ENCODE measurements at places on chromosomes 5 and 9.
A peak's percentile ranks its signal among the peaks of the same experiment; 100 is the strongest.

DNA sequence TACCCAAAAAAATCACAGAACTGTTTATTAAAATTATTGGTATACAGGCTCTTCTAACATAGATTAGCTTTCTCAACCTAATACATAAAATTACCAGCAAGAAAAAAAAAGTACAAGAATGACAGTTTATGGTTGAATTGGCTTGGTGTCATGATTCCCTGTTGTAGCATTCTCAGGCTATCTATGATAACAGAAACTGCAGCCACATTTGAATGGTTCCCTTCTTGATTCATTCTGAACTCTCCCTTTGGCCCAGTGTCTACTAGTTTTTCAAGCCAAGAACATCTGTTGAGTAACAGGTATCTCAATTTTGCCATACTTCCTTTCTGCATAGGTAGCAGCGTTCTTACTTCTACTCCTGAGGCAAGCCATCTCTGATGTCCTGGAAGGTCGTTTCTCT lies 3.0 kb downstream of the SPIN1 start:
- no peak for DNase-seq

- DNase-seq = peak; percentile 55
Observed at GRCh38 chr5:95720094-95720786, 10.9 kb upstream of the RHOBTB3 start.

DNA sequence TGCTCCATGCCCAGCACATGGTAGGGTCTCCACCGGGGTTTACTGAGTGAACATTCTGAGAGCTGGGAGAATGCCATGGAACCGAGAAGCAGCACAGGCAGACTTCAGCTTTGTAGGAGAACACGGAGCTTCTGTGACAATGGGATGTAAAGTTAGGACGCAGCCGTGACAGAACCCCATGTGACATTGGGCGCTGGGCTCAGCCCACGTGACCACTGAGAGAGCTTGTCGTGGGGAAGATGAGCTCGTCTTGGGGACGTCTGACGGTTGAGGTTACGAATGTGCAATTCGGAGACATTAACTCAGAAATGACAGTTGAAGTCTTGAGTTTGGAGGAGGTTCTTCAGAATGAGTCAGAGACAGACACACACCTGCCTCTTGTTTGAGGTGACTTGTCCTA lies 13.5 kb downstream of the SDHA start:
- no peak for DNase-seq

DNA sequence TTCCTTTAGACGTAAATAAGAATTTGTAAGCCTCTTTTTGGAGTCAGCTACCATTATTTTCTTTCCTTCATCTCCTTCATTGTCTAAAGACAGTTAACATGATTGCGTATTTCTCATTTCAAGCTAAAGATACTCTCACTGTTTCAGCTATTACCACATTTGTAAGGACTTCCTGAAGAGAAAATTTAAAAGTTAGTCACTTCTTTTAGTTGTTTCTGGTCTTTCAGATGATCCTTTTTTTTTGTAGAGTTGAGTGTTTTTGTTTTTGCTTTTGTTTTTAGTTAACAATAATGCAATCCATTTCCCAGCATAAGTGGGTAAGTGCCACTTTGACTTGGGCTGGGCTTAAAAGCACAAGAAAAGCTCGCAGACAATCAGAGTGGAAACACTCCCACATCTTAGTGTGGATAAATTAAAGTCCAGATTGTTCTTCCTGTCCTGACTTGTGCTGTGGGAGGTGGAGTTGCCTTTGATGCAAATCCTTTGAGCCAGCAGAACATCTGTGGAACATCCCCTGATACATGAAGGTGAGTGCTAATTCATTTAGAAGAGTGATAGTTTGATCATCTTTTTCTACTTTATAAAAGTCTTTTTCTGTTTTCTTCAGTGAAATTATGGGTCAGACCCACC lies 2.0 kb downstream of the IL31RA start:
- no peak for DNase-seq

DNA sequence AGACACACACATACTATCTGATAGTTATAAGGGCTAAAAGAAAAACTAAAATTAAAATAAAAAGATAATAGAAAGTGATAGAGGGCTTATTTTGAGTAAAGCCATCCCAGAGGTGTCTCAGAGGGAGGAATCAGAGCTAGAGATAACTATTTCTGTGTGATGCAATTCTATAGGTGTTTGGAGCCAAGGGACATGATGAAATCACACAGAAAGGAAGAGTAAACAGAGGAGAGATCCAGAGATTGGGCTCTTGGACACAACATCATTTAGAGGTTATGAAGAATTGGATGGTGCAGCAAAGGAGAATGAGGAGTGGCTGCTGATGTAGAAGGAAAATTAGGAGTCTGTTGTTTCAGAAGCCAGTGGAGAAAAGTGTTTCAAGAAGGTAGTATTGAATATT lies 393.5 kb downstream of the DIRAS2 start:
- DNase-seq = no peak

- no peak for DNase-seq
Observed at GRCh38 chr9:106668534-106668933, 194.4 kb upstream of the ZNF462 start.

- no peak for DNase-seq
Observed at GRCh38 chr5:73160239-73160671, 12.7 kb upstream of the TMEM174 start.

DNA sequence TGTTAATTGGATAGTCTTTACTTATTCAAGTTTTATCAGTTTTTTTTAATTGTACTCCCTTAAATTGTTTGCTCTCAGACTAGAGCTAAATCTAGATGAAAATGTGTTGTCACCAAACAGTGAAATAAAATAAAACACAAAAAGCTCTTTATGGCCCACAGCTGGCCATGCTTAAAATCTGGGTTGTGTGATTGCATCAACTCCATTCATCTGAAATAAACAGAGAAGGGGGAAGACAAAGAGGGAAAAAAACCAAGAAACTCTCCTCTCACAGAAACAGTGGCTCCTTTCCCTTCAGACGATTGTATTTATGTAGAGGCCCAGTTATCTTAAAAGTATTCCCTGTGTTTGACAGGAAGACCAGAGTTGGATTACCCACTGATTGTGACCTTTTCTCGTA lies 422.4 kb downstream of the IRX1 start:
- no peak for DNase-seq

GRCh38 chr5:32390819-32391591 lies 53.5 kb downstream of the ZFR start:
- peak; percentile 80 for DNase-seq

GRCh38 chr5:112847306-112847705 lies 13.8 kb upstream of the SRP19 start:
- DNase-seq = no peak

DNA sequence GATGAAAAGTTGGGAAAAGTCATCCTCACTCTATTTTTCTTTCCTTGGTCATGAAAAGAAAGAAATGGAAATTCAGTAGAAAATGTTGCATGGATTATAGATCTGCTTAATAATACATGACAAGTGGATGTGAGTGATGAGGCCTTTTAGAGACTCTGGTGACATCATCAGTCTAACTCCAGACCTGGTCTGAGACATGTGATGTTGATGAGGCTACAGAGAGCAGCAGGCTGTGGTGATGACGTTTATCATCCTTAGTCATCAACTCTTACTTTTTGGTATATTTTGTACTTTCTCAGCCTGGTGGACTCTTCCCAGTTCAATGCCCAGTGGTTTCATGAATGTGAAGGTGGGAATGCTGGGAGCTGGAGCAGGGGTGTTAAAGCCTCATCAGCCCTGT lies 116.4 kb downstream of the TTLL11 start:
- peak; percentile 87 for DNase-seq

Data from renal cortical epithelial cell (primary cell).